AG08395 (cell line): ENCODE measurements at places on chromosomes 2 and 18.

DNA sequence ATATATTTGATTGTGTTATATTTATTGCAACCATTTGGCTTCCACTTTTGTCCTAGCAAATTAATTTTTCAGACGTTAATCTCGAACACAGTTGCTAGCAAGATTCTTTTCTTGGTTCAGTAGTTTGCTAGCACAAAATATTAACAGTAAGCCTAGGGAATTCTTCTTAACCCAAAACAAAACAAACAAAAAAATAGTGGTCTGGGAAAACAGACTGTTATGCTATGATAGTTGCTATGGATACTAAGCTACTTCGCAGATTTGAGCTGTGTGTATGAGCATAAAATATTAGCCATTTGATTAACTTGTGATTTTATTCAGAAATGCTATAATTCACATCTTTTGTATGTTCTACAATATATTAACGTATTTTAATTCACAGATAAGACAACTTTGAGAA lies 541.5 kb upstream of the NETO1 start:
- DNase-seq, result no peak

DNA sequence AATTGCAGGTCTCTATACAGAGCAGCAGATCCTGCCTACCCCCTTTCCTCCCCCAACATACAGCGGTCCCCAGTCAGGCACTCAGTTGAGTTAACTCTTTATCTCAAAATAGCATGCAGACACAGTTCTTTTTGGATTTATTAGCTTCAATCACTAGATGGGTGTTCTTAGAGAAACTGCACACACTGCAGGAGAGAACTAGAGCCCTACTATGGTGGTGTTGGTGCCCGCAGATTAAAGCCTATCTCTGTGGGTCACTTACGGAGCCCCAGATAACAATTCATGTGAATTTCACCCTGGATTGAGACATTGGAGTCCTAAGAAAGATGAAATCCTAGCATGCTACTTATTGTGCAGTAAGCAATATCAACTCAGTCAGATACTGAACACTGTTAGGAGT lies 11.9 kb downstream of the ADD2 start:
- no peak for DNase-seq

DNA sequence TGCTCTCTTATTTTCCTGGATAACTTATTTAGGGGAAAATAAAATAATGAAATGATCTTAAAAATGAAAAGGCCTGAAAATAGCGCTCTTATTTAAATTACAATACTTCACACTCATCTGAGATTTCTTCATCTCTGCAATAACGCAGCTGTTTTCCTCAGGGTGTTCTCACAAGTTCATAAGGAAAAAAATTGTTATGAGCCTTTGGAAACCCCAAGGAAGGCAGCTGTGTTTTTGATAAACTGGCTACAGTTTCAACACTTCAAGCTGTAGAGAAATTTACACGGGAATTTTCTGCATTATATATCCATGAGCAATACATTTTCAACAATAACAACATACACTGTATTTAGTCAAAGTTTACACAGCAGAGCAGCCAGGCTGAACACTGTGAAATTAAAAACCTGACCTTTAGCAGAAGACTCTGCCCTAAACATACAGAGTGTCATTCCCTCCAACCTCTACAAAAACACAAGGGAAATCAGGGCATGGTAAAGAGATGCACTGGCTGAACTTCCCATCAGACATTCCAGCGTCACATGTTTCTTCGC lies 959.6 kb downstream of the SLC4A3 start:
- no peak for DNase-seq

DNA sequence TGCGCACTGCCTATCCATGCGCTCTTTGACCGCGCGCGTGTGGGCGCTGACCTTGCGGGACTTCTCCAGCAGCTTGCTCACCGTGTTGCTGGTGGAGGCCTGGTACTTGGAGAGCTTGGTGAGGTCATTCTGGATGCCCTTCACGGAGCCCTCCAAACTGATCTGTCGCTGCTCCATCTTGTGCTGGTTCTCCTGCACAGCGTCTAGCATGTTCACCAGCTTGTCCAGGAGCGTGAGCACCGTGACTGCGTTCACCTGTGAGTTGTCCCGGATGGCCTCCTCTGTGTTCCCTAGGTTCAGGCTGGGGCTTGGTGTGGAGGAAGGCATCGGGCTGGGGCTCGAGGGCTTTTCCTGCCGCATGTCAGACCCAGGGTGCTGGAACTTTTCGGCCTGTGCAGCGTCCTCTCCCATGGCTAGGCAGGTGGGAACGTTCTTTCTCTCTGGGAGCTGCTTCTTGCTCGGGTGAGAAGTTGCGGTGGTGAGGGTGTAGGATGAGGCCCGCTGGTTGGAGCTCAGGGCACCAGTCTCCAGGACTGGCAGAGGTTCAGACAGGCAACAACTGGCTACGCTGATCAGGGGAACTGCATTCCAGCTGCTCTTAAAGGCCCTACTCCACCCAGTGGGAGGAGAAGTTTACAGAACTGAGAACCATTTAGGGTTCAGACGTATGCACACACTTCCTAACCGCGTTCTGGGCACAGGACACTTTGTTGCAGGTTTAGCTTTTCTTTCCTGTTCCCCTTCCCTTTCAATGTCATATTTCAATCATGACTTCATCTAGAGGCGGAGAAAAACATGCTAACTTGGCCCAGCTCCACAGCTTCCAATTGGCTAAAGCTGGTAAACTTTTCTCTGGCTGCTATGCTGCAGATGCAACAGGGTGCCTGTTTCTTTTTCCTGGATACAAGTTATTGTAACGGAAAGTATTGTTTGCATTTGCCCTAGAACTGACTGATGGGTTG lies at the start of gene CAVIN2:
TSS of gene CAVIN2 (minus strand) at position 574 of the 962 bp plus-strand sequence. CDS start at position 411, 163 bp downstream.
- peak; percentile 71 for DNase-seq

- peak; percentile 69 for DNase-seq
Measured at GRCh38 chr2:29528891-29529520, 392.4 kb downstream of the ALK start.

GRCh38 chr2:132605236-132606180 lies 64.5 kb downstream of the LYPD1 start:
- DNase-seq, result no peak

DNA sequence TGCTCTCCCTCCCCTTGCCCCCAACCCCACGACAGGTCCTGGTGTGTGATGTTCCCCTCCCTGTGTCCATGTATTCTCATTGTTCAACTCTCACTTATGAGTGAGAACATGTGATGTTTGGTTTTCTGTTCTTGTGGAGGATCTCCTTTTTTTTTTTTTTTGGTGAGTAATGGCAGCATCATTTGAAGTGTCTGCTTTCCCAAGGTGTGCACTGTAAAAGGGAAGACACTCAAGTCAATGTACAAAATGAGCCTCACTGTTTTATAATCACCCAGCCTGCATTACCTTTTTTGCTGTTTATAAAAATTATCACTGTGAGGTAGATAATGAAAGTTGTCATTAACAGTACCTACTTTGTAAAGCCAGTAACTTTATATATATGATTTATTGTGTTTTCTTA lies 56.9 kb downstream of the INSIG2 start:
- DNase-seq, result no peak

DNA sequence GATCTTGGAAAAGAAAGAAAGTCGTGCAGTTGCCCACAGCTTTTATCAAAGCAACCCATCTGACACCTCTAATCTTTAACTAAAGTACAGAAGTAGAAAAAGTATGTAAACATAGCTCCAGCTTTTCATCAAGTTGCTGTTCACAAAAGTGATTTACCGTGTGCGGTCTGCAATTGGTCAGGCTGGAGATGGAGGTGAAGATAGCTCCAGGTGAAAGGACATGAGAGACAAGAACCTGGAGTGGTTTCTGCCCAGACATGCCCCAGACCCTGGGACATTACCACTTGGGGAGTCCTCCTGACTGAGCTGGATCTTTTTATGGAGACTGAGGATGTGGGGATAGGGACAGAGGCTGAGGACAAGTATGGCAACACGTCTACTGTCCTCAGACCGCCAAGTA lies 82.7 kb downstream of the LAMA1 start:
- DNase-seq, result no peak

- peak; percentile 36 for DNase-seq
Measured at GRCh38 chr2:27003857-27004256, 28.9 kb upstream of the TMEM214 start.

GRCh38 chr2:29146197-29146596 lies 31.0 kb downstream of the CLIP4 start:
- DNase-seq, result no peak
